ENCODE measurements at places on chromosomes 6 and 20.
A peak's percentile ranks its signal among the peaks of the same experiment; 100 is the strongest.

DNA sequence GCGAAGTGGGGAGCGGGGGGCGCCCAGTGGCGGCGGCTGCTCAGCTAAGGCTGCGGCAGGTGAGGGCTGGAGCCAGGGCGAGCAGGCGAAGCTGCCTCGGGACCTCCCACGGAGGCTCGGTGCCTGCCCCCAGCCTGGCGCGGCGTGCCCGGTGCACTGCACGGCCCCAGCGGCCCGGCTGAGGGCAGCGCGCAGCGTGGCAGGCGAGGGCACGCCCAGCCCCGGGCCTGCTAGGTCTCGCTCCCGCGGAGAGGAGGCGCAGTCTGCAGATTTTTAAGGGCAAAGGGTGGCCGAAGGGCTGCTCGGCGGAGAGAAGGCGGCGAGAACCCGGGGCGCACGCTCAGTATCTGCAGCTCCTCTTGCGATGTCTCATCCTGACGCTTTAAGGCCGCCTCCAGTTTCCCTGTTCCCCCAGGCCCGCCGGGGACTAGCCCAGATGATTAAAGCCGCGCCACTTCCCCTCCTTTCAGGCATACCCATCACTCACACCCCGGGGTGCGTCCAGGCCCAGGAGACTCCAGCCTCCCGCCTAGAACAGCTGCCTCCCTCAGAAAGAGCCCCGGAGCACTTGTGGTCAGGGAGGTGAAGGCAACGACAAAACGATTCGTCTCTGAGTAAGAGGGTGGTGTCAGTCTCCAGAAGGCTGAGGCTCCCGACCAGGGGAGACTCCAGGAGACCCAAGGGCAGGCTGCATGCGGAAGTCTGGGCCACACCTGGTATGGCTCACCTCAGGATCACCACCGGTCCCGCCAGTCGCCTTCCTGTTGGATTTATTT lies at the start of gene FERMT1:
TSS of gene FERMT1 (minus strand) at position 158 of the 776 bp plus-strand sequence. CDS start 3,476 bp downstream, outside the sequence.
- DNase-seq = peak; percentile 45

- no peak for DNase-seq
Measured at GRCh38 chr6:119587537-119587936, 238.0 kb upstream of the MAN1A1 start.

DNA sequence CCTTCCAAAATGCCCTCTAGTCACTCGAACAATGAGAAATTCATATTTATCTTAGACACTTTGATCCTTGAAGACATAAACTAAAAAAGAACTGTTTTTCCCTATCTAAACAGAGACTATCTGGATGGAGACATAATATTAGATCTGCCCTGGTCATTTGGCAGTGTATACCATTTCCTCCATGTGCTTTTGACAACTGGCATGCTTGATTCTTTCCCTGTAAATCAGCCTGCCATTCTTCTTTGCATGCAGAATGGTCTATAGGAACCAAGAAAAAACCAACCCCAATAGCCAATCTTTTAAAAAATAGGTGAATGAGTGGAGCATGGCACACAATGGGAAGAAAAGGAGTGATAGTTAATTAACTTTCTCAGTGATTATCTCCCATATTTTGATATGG lies 93.8 kb downstream of the OPN5 start:
- DNase-seq = no peak

DNA sequence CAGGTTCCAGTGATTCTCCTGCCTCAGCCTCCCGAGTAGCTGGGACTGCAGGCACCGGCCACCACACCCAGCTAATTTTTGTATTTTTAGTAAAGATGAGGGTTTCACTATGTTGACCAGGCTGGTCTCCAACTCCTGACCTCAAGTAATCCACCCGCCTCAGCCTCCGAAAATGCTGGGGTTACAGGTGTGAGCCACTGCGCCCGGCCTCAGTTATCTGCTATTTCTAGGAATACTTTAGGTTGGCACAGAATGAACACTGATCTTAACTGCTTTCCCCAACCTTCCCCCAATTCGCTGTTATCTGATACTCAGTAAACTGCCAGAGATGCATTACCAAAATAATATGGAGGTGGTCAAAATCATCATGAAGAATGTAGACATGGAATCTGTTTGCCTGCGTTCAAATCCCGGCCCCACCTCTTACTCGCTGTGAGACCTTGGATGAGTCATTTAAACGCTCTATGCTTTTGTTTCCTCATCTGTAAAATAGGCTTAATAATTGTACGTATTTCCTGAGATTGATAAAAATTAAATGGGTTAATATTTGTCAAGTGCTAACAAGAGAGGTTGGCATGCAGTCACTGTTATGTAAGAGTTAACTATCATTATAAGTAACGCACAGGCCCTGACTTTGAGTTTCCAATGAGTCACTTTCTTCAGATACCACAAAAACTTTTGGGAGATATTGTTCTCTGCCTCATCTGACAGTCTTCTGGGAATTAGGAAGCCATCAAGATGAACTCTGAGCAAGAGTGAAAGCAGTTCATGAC lies 44.5 kb upstream of the NCOA3 start:
- no peak for DNase-seq

- no peak for DNase-seq
Measured at GRCh38 chr20:10093087-10093591, 58.4 kb downstream of the ANKEF1 start.

DNA sequence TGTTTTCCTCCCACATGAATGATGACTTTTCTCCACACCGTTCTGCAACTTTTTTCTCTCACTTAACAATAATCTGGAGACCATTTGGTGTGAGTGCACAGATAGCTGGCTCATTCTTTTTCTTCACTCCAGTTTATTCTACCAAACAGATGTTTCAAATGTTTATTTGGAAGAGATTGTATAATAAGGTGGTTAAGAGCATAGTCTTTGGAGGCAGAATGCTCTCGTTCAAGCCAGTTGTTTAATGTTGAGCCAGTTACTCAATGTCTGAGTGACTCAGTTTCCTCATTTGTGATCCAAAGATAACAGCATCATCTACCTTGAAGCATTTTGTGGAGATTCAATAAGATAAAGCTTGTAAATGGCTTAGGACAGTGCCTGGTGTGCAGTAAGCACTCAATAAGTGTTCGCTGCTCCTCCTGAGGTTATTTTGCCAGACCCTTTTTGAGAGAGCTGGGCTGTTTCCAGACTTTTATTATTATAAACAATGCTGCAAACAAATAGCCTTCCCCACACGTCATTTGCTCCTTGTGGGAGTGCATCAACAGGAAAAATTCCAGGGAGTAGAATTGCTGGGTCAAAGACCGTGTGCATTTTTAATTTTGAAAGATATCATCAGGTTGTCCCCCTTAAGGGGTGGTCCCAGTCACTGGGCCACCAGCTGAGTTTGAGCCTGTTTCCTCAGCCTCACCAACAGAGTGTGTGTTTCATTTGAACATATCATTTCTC lies 70.6 kb downstream of the VEGFA start:
- no peak for DNase-seq

GRCh38 chr6:127592964-127593363 lies 16.0 kb downstream of the C6orf58 start:
- no peak for DNase-seq

DNA sequence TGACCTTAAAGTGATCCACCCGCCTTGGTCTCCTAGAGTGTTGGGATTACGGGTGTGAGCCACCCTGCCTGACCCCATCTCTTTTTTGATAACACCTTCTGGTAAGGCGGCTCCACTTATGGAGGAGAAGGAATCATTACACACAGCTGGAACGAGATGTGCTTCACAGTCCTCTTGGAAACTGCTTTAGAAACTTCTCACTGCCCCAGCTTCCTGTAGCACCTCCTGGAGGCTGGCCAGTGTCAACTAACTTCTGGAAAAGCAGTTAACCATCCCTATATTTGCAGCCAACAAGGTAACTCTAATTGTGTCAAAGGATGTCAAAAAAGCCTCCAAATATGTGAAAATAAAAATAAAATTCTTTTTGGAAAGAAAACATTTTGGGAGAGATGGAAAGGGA lies 48.8 kb upstream of the BCLAF1 start:
- DNase-seq = no peak

DNA sequence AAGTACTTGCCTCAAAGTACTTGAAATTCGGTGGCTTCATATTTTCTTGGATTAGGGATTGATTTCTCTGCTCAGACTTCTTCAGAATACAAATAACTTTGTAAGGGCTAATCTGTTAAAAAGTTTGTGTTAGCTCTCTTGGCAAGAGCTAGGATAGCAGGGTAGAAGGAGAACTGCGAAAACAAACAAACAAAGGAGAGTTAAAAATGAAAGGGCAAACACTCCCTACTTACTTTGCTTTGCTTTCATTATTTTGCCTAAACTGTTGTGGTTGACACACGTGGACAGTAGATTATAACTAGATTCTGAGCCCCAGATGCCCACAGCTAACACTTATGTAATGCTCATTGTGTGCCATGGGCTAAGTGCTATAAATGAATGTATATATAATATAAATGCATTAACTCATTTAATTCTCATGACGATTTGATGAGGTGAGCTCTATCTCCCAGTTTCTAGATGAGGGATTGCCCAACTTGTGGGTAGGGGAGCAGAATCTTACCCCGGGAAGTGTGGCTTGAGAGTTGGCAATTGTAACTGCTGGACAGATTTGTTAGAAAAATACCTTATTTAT lies 48.7 kb downstream of the EYA4 start:
- DNase-seq = no peak

GRCh38 chr6:1904466-1904799 lies 294.7 kb downstream of the FOXC1 start:
- no peak for DNase-seq

- no peak for DNase-seq
Measured at GRCh38 chr6:14083751-14084150, 33.8 kb upstream of the CD83 start.

GRCh38 chr6:167479901-167480648 lies 155.2 kb downstream of the TTLL2 start:
- no peak for DNase-seq

- DNase-seq = no peak
Measured at GRCh38 chr6:109672175-109672574, 18.8 kb downstream of the AK9 start.

GRCh38 chr6:38610050-38610625 lies 29.6 kb downstream of the BTBD9 start:
- DNase-seq = no peak

GRCh38 chr20:40957265-40957760 lies 71.3 kb upstream of the TOP1 start:
- DNase-seq = no peak

DNA sequence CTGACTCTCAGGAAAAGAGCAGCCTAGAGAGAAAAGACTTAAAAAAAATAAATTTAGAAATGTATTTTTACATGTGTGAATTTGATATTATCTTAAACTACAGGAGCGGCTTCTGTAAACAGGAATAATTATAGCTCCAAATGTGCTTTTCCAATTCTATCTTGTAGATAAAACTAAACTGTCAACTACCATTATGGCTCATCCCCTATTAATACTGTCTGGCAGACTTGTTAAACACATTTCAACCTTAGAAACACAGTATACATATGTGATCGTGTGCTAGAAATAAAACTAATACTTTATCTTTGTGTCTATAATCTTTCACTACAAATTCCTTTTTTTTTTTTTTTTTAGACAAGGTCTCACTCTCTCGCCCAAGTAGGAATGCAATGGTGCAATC lies 75.8 kb downstream of the CNKSR3 start:
- no peak for DNase-seq

- DNase-seq = no peak
Measured at GRCh38 chr6:112172540-112172939, 81.8 kb downstream of the LAMA4 start.
